ENCODE measurements at places on chromosomes 1 and 21.

GRCh38 chr1:207002724-207003146, 29.8 kb downstream of the C1orf116 start:
- DNase-seq, result no peak

DNA sequence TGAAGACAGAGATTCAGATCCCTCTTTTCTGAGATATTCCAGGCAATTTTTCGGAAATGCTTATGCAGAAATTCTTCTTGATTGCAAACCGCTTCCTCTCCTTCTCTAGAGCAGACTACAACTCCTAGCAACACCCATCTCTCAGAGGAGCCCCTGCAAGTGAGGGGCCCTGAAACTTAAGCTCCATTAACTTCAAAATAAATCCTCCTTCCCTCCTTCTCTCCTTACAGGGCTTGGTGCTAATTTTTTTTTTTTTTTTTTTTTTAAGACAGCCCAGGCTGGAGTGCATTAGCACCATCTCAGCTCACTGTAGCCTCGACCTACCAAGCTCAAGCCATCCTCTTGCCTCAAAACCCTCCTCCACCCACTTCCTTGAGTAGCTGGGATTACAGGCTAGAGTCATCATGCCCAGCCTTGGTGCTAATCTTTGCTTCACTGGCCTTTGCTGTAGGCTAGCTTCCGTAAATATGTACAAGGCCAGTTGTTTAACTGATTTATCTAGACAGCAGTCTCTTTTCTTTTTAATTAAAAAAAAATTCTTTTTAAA, 30.2 kb upstream of the SFPQ start:
- DNase-seq, result no peak

DNA sequence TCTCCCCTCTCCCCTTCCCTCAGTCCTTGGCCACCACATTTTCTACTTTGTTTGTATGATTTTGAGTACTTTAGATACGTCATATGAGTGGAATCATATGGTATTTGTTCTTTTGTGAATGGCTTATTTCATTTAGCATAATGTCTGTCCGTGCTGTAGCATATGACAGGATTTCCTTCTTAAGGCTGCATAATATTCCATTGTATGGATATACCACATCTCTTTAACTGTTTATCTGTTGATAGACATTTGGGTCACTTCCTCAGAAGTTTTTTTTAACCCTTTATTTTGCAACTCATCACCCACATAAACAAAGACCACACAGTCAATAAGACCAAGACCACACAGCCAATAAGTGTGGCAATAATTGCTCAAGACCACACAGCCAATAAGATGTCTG, 24.9 kb downstream of the FAM163A start:
- DNase-seq, result no peak

- no peak for DNase-seq
These were observed 479.0 kb downstream of the DISC1 start for GRCh38 chr1:232105561-232105960.
